ENCODE measurements at places on chromosomes 1 and 21.

- DNase-seq: no peak
Measured at GRCh38 chr1:68384321-68384813, 65.4 kb downstream of the RPE65 start.

- peak; percentile 86 for DNase-seq
Measured at GRCh38 chr1:204819495-204819894, 51.2 kb upstream of the NFASC start.

DNA sequence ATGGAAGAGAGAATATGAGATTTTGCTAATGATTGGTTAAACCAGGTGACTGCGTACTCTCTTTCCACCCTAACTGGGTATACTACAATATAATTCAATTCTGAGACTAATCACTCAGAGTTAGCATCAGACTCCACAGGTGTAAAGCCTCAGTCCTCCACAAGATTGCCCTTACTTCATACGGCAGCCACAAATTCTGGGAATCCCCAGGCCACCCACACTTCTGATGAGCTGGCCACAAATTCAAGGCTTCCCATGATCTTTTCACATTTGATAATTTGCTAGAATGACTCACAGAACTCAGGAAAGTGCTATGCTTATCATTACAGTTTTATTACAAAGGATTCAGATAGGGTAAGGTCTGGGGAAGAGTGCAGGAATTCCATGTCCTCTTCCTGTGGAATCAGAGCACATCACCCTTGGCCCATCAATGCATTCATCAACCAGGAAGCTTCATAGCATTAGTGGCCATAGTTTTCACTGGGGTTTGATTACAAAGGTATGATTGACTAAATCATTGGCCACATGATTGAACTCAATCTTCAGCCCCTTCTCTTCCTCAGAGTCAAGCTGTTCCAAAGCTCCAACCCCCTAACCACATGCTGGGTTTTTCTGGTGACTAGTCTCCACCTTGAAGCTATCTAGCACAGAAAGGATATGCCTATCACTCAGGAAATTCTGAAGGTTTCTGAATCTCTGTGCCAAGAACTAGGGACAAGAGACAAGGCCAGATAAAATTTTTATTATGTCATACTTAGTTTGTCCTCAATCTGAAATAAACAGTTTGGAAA is 131.7 kb downstream of the HHIPL2 start:
- DNase-seq: no peak

DNA sequence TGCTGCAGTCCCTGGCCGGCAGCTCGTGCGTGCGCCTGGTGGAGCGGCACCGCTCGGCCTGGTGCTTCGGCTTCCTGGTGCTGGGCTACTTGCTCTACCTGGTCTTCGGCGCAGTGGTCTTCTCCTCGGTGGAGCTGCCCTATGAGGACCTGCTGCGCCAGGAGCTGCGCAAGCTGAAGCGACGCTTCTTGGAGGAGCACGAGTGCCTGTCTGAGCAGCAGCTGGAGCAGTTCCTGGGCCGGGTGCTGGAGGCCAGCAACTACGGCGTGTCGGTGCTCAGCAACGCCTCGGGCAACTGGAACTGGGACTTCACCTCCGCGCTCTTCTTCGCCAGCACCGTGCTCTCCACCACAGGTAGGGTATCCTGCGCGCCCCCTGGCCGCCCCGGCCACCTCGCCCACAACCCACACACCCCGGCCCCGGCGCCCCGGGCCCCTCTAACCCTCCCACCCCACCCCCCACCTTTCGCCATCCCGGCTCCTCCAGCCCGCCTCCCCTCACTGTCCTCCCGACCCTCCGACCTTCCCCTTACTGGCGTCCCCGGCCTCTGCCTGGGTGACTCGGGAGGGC is 352 bp downstream of the KCNK1 start:
- peak; percentile 62 for DNase-seq

GRCh38 chr1:200072636-200073285 is 45.3 kb downstream of the NR5A2 start:
- DNase-seq: no peak

- DNase-seq: no peak
Measured at GRCh38 chr1:160080381-160081100, 797 bp upstream of the KCNJ9 start.

DNA sequence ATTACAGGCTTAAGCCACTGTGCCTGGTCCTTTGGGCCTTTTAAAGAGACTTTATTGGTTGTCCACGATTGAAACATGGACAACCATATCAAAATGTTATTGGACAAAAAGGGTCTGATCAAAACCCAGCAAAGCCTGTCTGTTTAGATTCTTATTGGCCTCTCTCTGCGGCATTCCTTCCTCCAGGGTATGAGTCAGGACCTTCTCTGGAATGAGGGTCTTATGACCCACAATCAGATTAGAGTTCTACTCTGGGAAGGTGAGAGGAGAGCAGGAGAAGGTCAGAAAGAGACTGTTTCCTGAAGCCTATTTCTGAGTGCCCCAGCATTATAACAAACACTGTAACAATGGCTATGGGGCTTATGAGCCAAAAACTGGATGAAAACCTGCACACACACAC is 7.9 kb downstream of the LURAP1 start:
- no peak for DNase-seq

Measured in breast epithelium (tissue), 4 donors.